ENCODE measurements at places on chromosomes 12 and 14.

GRCh38 chr12:12885096-12885792, 6.1 kb upstream of the GPRC5A start:
- DNase-seq, result no peak

DNA sequence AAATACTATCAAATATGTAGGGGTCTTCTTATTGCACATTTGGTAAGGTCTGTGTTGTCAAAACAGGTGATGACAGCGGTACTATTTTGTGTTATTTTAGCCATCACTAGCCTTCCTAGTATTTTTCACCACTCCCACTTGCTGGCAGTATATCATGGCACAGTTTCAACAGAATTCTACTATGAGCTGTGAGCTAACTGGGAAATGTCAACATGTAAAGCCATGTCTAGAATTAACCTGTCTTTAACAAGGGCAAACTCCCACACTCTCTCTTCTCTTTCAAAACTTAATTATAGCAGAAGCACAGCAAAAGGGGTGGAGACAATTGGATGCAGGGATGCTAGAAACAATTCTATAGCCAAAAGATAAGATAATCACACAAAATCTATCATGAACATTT, 253.4 kb downstream of the PAX9 start:
- DNase-seq, result no peak

- no peak for DNase-seq
These were observed 14.3 kb downstream of the AGAP2 start for GRCh38 chr12:57724003-57724935.

- no peak for DNase-seq
These were observed 59.0 kb upstream of the STXBP6 start for GRCh38 chr14:25108959-25109358.

DNA sequence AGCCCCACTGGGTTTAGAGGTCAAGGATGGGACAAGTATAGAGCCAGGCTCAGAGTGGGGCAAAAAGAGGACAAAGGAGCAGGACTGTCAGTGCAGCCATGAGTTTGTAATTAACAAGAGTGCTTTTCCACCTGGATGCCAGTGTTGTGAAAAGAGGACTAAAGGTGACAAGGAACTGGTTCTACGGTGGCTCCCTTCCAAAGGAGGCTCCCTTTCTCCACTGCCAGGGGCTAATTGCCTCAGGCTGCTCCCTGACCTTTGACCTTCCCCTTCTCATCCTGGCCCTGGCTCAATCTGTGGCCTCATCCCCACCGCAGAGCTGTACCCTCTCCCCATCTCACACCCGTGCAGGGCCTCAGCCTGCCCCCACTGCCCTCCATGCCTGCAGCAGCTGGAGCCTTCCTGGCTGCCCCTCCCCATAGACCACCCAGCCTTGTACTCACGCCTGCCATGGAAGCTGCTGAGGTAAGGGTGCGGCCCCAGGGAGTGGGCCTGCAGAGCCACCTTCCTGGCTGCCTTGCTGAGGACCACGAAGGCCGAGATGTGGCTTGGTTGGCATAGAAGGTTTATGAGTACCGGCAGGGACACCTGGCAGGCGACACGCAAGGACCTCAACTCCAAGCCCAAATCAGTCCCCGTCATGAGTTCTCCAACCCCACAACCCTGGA, 24.8 kb upstream of the FKBP4 start:
- no peak for DNase-seq

GRCh38 chr14:91636604-91637003, 95.3 kb downstream of the CATSPERB start:
- DNase-seq, result no peak

- no peak for DNase-seq
These were observed 9.8 kb downstream of the CHGA start for GRCh38 chr14:92932448-92933395.

DNA sequence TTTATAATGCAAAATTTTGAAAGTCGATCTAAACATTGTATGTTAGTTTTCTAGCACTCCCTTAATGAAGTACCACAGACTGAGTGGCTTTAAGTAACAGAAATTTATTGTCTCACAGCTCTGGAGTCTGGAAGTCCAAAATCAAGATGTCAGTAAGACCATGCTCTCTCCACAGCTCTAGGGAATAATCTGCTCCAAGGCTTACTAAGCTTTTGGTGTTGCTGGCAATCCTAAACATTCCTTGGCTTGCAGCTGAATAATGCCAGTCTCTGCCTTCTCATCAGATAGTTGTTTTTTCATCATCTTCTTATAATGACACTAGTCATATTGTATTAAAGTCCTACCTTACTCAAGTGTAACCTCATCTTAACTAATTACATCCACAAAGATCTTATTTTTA, 102.2 kb downstream of the RASSF9 start:
- no peak for DNase-seq

DNA sequence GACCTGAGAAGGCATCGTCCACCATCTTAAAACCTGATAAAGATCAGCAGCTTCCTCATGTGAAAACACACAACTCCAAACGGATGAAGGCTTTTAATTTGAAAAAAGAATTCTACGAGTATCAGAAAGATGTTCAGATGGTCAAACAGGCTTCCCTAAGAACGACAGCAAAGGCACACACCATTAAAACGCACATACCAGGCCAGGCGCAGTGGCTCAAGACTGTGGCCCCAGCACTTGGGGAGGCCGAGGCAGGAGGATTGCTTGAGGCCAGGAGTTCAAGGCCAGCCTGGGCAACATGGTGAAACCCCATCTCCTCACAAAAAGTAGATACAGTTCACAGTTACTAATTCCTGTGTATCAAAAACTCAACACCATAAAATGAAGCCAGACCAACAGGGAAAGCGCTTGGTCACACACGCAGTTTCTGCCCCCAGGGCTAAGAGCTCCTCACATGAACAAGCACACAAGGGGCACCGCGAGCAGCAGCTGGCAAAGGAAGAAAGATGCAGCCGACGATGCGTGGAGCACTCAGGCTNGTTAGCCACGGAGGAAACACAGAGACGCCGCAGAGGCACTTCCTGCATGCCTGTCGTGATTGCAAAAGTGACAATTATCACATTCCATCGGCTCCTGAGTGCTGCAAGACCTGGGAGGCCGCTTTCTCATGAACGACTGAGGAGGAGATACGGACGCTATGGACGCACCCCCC, 78.0 kb downstream of the NOC4L start:
- DNase-seq, result no peak

- DNase-seq, result no peak
These were observed 60.1 kb upstream of the OTX2 start for GRCh38 chr14:56870336-56870735.

- no peak for DNase-seq
These were observed 75.0 kb upstream of the DYNC1H1 start for GRCh38 chr14:101889366-101889765.

- DNase-seq, result no peak
These were observed 30.8 kb downstream of the PAWR start for GRCh38 chr12:79659961-79660431.

DNA sequence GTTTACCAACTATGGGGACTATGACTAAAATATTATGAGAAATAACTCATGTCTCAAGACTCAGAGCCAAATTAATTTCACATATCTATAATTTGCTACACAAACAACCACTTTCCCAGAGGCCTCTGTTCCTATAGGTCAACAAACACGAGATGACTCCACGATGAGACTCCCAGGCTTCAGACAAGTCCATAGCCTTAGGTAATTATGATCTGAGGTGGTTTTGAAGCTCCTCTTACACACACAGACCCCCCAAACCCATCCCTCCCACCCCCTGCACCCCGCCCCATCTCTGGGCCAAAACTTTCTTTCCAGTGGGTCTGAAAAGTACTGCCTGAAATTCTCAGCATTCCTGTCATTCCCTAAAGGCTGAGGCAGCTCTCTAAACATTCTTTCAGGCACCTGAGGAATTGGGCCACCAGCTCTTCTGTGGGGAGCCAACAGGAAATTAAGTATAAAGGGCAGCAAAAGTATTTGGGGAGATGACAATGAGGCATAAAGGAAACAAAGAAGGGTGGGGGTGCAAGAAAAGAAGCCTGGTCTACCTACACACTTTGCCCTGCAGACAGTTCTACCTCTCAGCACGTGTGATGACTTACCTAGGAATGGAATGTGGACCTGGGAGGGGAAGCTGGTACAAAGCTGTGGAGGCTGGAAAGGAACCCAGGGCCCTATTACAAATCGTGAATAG, 143.6 kb downstream of the PAWR start:
- DNase-seq, result no peak

DNA sequence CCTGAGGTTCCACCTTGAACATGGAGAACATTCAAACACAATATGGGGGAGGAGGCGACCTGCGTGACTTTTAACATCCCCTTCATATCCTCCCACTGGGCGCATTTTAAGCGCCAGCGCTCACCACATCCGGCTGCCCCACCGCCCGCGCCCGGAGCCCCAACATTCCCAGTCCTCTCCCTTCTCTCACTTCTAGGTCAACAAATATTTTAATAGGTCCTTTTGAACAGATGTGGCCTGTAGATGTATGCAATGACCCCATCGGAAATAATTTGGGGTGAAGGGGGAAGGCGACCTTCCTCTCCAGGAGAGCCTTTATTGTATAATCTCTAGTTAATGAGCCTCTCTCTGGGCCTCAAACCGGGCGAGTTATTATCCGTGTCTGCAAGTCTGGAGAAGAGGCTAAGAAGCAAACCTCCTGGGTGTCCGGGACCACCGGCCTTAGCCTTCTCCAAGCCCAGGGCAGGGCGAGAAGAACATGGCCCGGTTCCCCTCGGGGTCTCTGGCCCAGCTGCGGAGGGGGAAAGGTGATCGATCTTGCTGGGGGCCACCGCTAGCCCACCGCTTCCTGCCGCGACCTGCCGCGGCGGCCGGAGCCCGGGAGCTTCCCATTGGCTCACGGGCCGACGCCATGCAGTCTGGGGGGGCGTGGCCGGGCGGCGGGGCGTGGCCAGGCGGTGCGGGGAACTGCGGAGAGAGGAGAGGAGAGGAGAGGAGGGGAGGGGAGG, 83.2 kb upstream of the HMGA2 start:
- peak; percentile 8 for DNase-seq

GRCh38 chr12:94971923-94972322, 31.6 kb downstream of the NDUFA12 start:
- DNase-seq, result no peak

DNA sequence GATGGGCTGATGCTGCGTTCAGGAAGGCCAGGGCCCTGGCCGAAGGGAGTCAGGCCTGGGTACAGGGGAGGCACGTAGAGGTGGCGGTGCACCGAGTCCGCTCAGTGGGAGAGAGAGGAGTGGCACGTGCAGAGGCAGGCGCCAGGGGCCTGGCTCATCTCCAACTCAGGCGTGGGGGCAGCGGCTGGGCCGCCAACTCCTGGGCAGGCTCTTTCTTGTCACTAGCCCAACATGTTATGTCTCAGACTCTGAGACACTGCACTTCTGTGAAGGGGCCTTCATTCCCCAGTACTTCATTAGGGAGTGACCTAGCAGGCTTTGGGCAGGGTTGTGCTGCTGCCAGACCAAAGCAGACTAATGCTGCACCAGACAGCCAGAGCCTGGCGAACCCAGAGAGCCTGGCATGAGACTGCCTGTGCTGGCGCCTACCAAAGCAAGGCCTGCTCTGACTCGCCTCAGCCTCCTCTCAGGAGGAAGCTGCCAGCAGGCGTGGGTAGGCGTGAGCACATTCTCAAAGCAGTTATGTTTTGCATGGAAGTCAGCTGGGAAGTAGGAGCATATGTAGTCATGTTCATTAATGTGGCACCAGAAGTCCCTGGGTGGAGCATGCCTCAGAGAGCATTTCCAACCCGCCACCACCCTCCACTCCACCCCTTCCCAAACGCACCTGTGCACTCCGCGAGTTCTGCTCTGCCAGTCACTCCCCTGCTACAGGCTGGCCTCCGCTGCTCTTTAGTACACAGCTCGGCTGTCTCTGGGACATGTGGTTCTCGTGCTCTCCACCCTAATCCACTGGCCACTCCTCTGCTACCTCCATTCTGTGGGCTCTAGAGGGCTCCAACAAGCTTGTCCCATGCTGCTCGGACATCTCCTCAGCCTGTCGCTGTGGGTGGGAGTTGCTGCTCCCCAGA, 9.7 kb downstream of the CKB start:
- DNase-seq, result no peak

DNA sequence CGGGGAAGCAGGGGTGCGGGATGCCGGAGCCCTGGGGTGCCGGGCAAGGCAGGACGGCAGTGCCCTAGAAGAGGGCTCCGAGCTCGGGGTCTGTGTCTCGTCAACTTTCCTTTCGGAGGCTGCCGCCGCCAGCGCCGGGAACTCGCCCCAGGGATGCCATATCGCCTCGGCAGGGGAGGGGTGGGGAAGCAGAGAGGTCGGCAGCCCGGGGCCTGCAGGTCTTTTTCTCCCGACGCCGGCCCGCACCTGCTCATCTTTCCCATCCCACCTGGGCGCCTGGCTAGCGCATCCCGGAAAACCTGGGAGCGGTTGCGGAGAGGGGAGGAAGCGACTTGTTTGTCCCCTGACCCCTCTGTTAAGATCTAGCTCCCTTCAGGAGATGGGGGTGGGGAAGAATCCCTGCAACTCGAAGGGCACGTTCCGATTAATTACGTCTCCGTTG, 547 bp downstream of the CNTN1 start:
- no peak for DNase-seq

- no peak for DNase-seq
These were observed 62.4 kb upstream of the MED13L start for GRCh38 chr12:116339800-116340371.

DNA sequence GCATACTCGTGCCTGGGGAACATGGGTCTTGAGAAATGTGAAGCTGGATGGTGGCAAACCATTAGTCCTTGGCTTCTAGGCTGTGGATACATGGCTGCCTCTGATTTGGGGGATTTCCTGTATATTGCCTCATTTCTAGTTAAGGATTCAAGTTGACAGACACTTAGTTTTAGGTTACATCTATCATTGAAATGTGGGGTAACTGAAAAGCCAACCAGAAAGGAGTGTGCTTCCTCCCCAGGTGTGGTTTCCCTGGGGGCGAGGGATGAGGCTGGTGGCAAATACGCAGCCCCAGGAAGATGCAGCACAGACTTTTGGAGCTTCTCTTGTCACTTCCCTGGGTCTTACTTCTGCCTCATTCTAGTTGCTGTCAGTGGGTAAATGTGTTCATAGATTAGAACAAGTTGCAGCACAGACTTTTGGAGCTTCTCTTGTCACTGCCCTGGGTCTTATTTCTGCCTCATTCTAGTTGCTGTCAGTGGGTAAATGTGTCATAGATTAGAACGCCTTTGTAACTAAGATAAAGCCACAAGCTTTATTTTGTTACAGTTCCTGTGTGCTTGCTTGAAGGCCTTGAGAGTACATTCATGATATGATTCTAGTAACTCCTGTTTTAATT, 85.1 kb downstream of the BORCS5 start:
- DNase-seq, result peak; percentile 36

GRCh38 chr14:45136399-45136798, 669 bp downstream of the FANCM start:
- no peak for DNase-seq

GRCh38 chr14:29643433-29644211, 284.0 kb downstream of the PRKD1 start:
- no peak for DNase-seq
